Kidney epithelial cell (primary cell): ENCODE measurements at places on chromosomes 7 and 10. TPM values are rescaled to one million over a fixed set of nuclear protein-coding genes. Genes with fewer than 3 reads are reported as not detected.

GRCh38 chr7:105015390-105015965 is 1.5 kb downstream of the KMT2E start:
- no peak for DNase-seq

ACTA2 gene
- total RNA-seq = 34.3 and 37.6 TPM in 2 replicates

DNA sequence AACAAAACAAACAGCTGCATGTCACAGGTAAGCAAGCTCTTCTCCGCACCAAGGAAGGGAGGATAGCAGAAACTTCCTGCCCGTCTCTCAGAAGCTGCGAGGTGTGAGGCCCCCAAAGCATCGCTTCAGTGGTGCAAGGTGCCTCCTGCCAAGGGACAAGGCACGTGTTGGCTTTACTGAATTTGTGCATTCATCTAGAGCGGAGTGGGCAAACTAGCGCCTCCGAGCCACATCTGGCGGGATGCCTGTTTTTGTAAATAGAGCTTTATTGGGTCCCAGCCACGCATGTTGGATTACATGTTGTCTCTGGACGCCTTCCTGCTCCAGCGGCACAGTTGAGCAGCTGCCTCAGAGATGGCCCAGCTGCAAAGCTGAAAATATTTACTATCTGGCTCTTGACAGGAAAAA is 27.7 kb downstream of the PHYH start:
- DNase-seq = no peak

DNA sequence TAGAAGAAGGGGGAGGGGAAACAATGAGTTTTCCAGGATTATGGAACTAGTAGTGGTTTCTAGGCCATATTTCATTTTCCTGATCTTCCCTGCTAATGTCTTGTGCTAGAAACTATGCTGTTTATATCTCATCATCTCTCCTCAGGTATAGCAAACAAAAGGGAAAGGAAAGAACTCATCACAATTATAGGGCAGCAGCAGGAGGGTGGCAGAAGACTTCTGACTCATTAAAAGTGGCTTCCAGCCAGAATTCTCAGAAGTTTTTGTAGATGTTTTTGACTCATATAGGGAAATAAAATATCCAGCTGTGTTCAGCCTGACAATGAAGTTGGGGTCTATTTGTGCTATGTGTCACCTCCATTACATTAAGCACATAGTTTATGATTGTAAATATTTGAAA is 6.5 kb downstream of the AHR start:
- peak; percentile 69 for DNase-seq
